NCI-H1417 treated with DMSO at 0.1 percent for 48 hours (cell line): ENCODE measurements at places on chromosomes 5 and 9.

DNA sequence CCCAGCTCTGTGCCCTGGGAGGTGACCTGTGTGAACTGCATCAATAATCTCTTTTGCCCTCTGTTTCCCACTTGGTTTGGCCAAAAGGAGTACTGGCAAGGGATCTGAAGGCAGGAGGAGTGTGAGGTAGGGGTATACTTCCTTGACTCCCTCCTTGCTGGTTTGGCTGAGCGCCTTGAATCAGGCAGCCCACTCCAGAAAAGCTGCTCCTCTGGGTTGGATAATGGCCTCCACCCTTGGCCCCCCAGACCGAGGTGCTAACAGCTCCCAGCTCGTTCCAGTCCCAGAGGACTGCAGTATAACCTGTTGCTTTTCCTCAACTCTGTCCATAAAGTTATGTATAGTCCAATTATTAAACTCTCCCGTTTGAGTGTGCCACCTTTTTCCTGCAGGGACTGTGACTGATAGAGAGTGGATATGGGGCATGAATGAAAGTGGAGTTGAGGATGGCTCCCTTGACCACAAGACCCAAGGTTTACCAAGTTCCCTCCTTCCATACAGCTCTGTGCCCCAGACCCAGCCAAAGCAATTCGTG, 88.2 kb upstream of the HAND1 start:
- no peak for DNase-seq

DNA sequence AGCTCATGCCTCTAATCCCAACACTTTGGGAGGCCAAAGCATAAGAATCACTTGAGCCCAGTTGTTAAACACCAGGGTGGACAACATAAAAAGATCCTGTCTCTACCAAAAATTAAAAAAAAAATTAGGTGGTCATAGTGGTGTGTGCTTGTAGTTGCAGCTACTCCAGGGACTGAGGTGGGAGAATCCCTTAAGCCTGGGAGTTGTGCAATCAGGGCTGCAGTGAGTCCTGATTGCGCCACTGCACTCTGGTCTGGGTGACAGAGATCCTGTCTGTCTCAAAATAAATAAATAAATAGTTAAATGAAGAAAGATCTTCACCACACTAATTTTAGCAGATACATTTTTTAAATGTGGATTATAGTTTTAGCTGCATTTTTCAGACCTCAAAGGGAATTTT, 433.2 kb downstream of the MAT2B start:
- DNase-seq: no peak

DNA sequence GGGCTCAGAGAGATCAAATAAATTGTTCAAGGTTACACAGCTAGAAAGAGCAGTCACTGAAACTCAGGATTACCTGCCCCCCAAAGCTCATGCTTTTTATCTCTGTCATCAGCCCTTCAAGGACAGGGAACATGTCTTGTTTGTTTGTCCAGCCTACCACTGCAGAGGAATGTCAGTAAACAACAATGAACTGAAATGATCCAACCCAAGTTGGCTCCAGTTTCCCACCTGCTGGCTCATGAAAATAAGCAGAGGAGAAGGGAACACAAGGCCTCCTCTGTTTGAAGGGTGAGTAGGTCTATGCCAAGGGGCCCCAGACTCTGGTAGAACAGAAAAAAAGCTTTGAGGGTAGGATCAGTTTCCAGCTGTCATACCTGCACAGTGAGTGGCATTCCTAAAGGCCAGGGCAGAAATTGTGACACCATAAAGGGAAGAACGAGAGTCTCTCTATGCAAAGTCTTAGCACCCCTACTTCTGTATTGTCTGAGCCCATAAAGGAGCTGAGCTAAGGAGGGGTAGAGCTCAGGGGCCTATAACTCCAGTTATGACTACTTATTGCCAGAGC, 115.2 kb downstream of the TRIM36 start:
- DNase-seq: no peak

GRCh38 chr5:126595486-126596083, 566 bp upstream of the ALDH7A1 start:
- DNase-seq: no peak

DNA sequence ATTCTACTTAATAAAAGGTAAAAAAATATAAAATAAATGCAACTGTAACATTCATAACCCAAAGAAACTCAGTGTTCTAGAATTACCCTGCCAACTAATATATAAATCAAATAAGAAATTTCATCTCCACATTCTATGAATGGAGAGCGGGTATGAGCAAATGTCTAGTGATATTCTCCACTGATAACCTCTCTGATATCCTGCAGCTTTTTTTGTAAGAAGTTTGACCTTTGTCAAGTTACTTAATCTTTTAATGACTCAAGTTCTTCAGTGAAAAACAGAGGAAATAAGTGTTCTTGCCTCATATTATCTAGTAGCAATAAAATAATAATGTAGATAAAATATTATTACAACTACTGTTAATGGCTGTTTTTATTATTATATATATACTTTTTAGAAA, 1275.6 kb upstream of the CDH9 start:
- DNase-seq: no peak

DNA sequence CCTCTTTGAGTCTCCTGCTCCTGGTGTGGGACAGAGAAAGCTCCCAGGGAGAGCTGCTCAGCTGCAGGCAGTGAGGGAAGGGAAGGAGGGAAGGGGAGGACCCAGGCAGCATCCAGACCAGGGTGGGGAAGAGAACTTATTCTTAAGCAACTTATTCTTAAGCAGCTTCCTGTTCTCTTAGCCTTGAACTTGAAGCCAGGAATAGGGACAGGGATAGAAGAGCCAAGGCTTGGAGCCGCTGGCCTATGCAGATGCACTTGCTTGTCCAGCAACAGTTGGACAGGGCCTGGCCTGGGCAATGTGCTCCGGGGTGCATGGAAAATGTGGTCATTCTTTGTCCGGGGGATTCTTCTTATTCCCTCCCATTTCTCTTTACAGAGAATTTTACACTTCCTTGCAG, 31.4 kb upstream of the SPTLC1 start:
- no peak for DNase-seq
